Inflammatory macrophage treated with lipopolysaccharide for 1 hour (primary cell): ENCODE measurements at places on chromosomes 3 and 15.

DNA sequence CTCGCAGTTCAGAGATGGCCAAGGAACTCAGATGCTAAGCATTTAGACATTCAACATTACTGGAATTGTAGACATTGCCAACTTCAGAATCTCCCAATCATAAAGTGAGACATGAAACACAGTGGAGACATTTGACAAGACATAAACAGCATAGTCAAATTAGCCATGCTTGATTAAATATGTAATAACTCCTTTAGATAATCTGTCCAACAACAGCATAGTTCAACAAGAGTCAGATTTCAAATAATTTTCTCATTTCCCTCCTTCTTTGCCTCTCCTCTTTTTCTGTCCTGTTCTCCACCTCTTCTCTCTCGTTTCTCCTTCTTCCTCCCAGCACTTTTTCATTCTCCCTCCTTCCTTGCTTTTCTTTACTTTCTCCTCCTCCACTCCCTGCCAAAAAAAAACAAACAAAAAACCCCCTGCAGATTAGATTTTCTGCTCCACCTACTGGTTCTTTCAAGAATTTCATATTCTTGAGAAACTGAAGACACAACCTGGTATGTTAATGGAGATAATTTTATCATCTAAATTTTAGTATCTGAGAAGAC, 20.2 kb downstream of the CPOX start:
- DNase-seq: no peak

GRCh38 chr3:100609305-100609704, at the start of gene ADGRG7:
ADGRG7 (plus strand) TSS chr3:100609601; CDS start chr3:100609857, 256 bp downstream.
- DNase-seq: no peak

DNA sequence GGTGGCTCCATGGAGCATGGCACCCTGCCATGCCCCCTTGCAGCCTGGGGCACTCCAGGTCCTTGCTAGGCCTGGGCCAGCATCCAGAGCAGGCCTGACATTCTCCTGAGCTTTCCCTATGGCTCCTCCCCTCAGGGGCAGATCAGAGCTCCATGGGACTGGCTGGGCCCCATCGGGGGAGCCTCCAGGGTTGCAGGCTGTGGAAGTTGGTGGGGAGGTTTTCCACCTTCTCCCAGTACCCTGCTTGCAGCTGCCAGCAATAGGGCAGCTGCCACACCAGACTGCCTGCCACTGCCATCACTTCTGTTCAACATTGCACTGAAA, 75.7 kb upstream of the TP63 start:
- DNase-seq: no peak

DNA sequence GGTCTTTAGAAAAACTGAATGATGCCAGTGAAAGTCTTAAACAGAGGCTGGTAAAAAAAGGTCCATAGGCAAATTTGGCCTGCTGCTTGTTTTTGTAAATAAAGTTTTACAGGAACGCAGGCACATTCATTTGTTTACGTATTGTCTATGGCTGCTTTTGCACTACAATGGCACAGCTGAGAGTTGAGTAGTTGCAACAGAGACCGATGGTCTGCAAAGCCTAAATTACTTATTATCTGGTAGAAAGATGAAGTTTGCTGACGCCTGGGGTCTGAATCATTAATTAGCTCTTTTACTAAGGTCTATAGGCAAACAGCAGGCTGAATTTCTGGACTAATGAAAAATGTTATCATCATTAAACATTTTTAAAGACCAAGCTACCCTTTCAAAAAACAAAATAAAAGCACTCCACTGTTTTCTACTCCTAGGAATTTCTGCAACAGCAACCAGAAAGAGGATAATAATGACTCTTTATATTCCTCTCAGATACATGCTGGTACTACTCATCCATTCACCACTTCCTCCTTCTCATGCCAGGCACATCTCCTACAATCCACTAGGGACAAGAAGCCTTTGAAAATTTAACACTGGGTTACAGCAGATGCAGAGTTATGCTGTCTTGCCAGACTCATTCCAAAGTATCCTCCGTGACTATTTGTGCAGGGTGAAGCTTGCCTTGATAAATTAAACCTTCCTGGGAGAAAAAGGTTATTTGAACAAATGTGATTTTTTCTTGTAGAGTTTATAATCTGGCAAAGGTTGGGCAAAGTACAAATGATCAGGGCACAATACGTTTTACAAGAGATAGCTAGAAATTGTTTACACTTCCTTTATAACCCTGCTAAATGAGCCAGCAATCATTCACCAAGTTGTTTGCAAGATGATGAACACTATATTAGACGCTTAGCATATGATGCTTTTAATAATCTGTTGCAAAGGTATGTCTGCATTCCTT, 6.0 kb downstream of the GATM start:
- DNase-seq: no peak

DNA sequence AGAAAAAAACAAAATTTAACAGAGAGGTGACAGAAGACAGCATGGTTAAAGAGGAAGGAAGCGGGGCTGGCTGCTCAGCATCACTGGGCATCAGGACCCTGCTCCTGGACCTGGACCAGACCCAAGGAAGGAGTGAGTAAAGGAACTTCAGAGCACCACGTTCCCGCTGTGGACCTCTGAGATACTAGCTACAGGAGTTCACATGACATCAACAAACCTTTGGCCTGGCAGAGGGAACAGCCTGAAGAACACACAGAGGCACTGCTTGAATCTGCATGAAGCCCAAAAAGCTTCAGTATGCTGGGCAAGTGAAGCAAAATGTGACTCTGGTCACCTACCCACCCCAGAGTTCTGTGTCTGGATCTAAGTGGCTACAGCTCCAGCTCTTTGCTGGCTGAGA, 38.1 kb downstream of the SLC2A2 start:
- no peak for DNase-seq

GRCh38 chr3:160720123-160720746, 35.8 kb upstream of the PPM1L start:
- DNase-seq: no peak

DNA sequence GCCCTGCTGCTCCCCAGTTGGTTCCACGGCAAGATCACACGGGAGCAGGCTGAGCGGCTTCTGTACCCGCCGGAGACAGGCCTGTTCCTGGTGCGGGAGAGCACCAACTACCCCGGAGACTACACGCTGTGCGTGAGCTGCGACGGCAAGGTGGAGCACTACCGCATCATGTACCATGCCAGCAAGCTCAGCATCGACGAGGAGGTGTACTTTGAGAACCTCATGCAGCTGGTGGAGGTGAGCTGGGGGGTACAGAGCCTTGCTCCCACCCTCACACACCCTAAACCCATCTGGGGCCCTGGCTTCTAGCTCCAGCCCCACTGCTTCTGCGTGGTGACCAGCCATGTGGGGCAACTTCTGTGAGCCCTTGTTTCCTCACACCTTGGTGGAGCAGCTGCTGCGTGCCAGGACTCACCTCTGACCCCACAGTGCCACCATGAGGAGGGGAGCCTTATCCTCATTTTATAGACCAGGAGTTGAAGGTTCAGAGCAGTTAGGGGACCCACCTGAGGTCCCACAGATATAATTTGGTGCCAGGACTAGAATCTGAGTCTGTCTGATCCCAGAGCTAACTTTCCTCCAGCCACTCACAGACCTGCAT, 13.3 kb upstream of the LMAN1L start:
- no peak for DNase-seq

DNA sequence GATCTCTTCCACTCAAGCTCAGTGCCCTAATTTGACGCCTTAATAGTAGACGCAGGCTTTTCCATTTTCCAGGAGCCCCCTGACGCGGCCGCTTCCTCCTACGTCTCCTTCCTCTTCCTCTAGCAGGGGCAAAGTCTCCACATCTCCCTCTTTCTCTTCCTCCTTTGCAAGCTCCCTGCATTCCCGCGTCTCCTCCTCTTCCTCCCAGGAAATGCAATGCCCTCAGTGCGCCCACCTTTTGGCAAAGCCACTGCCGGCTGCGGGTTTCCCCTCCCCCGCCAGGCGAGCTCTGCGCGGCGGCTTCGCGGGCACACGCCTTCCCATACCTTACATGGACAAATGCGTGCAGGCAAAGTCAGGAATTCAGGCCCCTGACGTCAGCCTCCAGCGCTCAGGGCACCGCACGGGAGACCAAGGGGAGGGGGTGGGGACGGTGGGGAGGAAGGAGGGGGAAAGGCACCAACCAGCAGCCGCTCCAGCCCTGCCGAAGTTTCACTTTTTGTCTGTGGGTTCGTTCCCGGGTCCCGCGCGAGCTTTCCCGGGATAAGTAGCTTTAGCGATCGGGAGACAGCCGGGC, 432 bp upstream of the LPP start:
- peak; percentile 68 for DNase-seq

GRCh38 chr15:81863162-81863561, 182.7 kb downstream of the MEX3B start:
- no peak for DNase-seq

GRCh38 chr3:172062761-172063160, 23.4 kb downstream of the FNDC3B start:
- DNase-seq: no peak

DNA sequence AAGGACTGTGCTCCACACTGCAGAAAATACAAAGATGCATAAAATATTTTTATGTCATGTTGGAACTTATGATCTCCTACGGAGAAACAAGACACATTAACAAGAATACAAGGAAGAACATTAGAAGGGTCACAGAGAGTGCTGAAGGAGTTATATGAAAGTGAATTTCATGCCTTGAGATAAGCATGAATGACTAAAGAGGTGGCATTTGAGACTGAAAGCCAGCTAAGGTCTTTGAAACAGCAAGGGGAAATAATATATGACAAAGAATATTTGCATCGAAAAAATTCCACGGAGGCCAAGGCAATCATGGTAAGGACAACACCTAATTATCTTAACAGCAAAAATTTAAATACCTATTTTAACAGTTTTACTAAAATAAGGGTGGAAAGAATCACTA, 12.5 kb downstream of the GSK3B start:
- DNase-seq: no peak

DNA sequence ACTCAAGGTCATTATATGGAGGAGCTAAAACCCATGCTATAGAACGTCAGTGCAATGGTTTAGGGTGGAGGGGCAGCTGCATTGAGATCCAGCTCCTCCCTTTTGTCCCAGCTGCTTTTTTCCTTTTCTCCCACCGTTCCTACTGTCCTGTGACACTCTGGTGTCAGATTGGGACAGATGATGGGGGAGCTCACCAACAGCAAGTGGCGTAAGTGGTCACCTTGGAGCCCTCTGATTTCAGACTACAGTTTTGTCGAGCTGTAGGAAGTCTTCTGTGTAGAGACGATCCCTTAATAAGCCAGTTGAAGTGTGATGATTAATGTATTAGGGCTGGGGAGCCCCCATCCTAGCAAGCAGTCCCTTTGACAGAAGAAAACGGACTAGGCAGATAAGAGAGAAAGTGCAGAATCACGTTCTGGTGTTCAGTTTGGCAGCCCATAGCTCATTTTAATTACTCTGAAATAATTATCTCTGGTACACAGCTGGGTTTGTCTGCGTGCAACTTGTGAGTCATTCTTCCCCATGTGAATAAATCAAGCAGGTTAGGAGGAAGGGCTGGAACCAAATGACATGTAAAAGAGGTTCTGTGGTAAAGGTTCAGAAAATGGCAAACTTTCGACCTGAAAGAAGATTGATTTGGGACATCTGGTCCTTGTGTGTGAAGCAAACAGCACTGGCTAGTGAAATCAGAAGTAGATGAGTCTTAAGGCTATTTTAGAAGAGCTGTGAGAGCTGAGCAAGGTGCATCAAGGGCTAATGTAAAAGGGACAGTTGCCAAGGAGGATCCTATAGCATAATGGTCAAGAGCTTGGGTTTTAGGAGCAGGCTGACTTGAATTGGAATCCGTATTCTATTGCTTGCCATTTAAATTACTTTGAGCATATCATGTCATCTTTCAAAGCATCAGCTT, 241.4 kb downstream of the EDEM1 start:
- DNase-seq: no peak

DNA sequence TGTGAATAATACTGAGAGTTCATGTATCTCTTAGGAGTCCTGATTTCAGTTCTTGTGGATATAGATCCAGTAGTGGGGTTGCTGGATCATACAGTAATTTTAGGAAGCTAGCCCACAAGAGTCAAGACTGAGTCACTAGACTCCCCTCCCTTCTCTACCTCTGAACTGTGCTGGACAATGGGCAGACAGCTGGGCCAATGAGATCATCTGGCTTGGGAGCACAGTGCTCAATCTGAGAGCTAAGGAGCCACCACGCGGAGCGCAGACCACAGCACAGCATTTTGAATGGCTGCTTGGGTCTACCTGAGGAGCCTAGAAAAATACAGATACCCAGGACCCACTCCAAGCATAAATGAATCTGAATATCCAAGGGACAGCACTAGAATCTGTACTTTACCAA, 32.5 kb downstream of the WNT5A start:
- no peak for DNase-seq

- no peak for DNase-seq
Observed at GRCh38 chr3:85737846-85738245, 779.1 kb downstream of the CADM2 start.

GRCh38 chr3:23203708-23204330, 692 bp downstream of the UBE2E2 start:
- DNase-seq: peak; percentile 63

DNA sequence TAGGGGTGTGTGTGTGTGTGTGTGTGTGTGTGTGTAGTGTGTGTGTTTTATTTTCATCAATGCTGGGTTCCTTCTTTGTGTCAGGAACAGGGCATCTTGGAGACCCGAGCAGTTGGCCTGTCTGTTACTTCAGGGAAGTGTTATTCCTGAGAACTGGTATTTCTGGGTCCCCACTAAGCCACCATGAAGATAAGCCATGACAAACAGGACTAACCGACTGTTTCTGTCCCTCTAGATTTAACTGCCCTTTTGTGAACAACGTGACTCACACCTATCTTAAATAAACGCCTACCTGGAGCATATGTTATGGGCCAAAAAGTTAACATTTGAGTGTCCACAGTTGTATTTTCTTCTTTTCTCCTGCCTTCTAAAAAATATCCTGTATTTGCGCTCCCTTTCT, 19.5 kb downstream of the SIDT1 start:
- DNase-seq: no peak

- DNase-seq: no peak
Observed at GRCh38 chr3:56042326-56042951, 425.8 kb downstream of the ERC2 start.

GRCh38 chr15:47383102-47383501, 334.2 kb upstream of the SEMA6D start:
- no peak for DNase-seq

DNA sequence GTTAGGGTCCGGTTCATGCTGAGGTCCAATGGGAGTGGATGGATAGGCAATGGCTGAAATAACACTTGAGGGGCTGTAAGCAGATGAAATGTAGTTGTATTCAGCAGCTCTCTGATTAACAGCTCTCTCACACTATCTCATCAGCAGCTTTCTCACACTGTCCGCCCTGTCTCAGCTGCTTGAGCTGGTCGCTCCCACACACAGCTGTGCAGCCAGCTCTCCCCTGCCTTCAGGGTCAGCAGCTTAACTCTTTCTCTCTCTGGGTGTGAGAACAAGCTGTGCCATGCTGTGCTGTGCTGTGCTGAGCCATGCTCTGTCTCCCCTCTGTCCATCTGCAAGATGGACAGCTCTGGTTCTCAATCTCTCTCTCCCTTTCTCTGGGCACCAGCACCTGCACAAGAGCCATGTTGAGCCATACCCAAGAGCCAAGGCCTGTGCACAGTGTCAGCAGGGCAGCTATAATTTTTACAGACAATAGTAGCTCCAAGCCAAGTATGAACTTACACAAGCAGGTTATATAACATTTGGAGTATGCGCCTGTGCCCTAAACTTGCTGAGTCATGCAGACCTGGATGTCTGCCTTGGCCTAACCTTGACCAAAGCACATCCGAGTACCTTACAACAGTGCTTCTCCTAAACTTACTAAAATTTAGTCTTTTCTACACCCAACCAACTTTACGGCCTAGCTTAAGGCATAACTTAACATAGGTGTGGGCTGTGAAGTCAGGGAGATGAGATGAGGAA, 291.3 kb upstream of the TRIM42 start:
- no peak for DNase-seq
